NCI-H446 treated with DMSO at 0.1 percent for 48 hours (cell line): ENCODE measurements at places on chromosomes 2 and 18.

DNA sequence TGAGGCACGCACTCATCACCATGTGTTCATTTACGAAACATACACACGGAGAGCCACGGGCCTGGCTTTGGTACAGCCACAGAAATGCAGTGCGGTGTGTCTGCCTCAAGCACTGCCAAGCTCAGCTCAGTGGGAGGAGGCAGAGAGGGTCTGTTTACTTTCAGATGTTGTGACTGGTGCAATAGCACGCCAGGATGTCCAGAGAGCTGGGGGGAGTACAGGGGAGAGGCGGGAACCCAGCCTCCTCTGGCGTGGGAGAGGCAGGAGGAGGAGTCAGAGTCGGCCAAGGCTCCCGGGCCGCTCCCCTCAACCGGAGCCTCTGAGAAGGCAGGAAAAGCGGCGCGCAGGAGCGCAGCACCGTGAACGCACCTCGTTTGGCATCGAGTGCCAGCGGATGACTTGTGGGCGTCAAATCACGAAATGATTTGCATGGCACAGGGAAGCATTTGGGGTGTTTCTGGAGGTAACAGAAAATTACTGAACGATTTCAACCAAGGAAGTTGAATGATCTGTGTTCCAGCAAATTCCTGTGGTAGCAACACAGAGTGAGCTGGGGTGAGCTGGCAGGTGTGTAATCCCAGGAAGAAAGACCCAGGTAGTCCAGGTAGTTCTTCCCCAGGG, 143.0 kb downstream of the ZNF516 start:
- no peak for DNase-seq

DNA sequence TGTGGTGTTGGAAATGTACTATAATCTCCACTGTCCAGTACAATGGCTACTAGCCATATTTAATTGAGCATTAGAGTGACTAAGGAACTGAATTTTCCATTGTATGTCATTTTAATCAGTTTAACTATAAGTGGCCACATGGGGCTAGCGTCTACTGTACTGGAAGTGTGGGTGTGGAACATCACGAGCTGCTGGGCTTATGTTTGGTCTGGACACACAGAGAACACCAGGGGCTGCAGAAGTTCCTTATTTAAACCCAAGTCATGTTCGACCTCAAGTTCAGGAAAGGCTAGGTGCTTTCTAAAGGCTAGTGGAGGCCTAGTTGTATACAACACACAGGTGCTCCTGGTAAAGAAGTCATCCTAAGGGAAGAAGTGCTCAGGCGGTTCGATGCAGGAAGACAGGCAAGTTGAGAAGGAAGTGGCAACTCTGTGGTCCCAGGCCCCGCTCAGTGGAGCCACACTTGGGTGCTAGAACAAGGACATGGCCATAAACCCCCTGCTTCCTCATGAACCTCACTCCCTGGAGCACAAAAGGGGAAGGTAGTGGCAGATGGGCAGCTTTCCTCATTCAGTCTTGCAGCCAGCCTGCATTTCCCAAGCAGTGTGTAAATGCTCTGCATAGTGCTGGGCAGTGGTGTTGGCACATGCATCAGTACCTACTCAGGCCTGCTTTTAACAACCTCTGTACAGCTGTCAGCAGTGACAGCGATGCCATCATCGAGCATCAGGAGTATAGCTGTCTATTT, 13.3 kb downstream of the LGALSL start:
- DNase-seq = no peak

DNA sequence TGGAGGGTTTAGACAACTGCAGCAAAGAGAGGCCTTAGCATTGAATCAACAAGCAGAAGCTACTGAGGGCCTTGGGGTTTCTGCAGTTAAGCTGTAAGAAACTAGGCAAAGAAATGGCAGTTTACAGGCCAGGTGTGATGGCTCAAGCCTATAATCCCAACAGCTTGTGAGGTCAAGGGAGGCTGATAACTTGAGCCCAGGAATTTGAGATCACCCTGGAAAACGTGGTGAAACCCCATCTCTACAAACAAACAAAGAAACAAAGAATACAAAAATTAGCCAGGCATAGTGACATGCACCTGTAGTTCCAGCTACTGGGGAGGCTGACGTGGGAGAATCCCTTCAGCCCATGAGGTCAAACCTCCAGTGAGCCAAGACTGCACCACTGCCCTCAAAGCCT, 421.6 kb upstream of the CHST9 start:
- DNase-seq = no peak

DNA sequence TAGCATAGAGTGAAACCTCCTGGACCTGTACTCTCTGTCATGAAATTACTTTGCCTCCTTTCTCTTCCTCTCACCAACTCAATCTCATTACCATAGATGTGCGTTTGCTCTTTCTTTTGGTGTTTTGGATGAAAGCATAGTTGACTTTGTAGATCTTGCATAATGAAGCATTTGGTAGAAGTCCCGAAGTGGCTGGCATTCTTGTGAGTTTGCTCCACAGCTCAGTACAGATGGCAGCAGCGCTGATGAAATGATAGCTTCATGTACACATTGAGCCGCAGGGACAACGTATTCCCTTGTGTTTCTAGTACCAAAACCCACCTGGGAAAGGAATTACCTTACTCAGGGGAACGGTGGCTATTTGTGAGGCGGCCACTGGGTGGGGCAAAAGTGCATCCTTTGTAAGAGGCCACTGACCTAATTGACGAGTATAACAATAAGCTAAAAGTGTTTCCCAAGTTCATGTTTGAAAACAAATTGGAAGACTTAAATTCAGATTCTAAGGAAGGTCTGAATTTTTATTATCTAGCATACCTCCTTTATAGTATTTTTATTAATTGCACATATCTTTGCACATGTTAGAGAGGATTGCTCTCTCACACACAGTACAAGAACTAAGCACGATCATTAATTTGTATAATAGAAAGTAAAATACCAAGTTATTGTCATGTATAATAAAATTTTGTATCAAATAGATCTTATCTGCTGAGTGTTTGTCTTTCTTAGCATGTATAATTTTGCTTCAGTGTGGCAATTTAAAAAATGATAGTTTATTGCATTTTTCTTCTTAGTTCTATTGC, 25.4 kb upstream of the CDH7 start:
- DNase-seq = peak; percentile 36

- no peak for DNase-seq
These were observed 48.0 kb upstream of the LPIN2 start for GRCh38 chr18:3060667-3061580.

DNA sequence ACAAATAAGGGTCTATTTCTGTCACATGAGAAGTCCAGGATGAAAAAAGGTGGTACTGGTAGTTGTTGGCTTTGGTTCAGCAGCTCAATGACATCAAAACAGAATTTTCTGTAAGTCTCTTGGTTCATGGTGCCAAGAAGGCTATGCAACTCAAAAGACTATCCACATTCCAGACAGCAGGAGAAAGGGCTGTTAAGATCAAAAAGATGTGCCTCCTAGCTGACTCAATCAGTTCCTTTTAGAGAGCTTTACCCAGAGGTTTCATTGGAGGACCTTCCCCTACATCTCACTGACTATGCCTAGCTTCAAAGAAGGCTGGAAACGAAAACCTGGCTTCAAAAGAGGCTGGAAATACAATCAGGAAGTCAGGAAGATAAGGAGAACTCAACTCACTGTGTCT, 98.0 kb downstream of the DYM start:
- no peak for DNase-seq

- no peak for DNase-seq
These were observed 9.3 kb upstream of the SCYGR5 start for GRCh38 chr2:227657199-227657845.

DNA sequence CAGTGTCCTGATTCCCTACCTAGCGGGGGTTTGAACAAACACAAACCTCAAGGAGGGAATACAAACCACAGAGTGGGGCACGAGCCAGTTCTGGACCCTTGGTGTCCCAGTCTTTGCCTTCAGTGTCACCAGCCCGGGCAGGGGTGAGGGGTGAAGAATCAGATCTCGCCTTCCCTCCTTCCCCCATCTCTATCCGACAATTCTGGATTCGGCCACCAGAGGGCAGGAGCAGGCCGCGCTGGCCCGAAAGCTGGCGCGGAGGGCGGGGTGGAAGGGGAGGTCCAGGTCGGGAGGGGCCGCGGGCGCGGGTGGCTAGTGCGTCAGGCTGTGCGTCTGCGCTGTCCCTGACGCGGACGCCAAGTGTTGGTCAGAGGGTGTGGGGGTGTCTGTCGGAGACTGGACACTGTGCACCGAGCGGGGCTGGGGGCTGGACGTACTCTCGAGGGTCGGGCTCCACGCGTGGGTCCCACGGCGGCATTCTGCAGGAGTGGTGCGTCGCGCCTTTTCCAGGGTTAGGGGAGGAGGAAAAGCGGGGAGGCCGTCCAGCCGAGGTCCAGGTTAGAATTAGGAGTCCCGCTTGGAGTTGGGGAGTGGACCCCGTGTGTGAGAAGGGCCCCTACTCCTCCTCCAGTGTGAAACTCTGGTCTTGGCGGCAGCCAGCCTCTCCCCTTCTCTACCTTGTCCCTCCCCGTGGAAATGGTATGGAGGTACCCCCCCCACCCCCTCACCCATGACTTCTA, 2.9 kb upstream of the CRYBA2 start:
- DNase-seq = peak; percentile 45

DNA sequence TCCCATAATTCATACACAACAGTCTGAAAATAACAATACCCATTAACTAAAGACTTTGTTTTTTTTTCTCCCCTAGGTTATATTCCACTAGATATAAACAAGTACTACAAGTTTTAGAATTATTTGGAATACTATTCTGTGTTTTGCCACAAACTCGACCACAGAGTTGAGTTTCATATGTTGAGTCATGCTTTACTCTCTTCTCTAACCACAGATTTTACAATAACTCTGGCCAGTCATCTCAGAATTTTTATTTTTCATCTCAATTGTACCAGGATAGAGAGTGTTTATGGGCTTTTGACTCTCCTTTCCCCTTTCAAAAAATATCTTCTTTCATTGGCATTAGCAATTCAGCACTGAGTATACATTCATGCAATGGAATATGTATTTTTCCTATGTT, 348.7 kb upstream of the GALNT5 start:
- DNase-seq = no peak

GRCh38 chr2:11343650-11344341, 640 bp downstream of the ROCK2 start:
- DNase-seq = no peak
